AG04449 (cell line): ENCODE measurements at places on chromosomes 5 and 9.

DNA sequence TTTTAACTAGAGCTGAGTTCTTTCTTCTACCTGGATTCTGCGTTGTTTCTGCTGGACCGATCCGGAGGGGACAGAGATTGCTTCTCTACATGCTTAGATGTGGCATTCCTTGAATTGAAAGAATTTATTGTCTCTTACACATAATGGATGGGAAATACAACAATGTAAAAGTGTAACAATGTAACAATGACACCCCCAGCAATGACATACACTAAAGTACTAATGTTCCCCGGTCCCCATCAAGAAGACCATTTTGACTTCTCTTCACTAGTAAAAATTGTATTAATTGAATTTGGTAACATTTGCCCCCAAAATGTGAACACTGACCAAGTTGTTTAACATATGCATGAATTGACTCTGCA is 760.2 kb downstream of the TAF11L14 start:
- DNase-seq = no peak

DNA sequence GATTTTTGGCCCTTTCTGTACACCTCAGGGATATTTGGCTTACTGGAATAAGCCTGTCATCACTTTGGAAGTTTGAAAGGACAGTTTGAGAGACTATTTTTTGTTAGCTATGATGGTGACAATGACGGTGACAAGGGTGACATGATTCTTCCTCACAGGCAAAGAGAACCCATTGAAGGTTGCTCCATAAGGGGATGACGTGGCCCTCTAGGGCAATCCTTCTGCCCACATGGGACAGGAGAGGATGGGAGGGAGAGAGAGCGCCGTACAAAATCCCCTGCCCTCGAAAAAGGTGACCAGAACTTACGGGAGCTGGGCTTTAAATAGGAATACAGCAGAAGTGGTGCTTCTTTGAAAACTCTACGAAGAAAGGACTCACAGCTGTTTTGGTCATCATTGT is 22.6 kb downstream of the HRH2 start:
- no peak for DNase-seq

GRCh38 chr9:112487008-112487798 is 576 bp downstream of the KIAA1958 start:
- no peak for DNase-seq

GRCh38 chr9:111662576-111663300 is 1.3 kb downstream of the GNG10 start:
- DNase-seq = no peak

DNA sequence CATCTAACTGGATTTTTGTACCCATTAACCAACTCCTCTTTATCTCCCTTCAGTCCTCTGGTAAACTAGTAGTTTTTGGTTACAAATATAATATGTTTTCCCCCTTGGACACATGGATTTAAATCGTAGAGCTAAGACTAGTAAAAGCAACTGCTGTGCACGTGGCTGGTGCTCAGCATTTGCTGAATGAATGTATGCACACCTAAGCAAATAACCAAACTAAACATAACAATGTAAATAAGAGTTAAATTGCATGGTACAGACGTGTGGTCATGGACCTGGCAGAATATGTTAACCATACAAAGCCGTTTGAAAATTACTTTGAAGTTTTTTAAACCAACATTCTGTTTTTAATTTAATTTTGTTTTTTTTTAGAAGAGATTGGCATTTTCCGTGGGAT is 65.2 kb upstream of the FYB1 start:
- no peak for DNase-seq

- no peak for DNase-seq
Observed at GRCh38 chr9:21961569-21961968, 32.6 kb downstream of the CDKN2A start.

- no peak for DNase-seq
Observed at GRCh38 chr5:34854459-34855174, 15.7 kb downstream of the TTC23L start.

DNA sequence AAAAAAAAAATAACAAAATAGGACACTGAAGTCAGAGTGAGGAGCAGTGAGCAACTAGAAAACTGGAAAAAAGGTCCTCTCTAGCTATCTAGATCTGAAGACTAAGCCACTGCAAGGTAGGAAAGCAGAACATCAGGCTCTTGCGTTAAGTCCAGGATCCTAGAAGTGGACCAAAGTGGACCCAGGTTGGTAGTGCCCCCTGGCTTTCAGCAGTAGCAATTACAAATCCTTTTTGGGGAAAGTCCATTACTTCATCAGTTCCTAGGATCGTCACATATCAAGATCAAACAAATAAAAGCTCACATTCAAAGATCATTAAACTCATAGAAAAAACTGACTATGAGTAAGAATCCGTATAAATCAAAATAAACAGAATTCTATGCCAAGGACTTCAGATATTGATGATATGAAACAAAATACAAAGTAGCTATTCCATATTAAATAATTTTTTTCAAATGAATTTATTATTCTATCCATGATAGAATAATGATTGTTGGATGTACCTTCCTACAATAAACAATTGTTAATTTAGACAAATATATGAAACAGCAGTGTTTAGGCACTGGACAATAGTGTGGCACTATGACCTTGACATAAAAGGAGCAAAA is 6.5 kb upstream of the RICTOR start:
- DNase-seq = no peak

- DNase-seq = no peak
Observed at GRCh38 chr5:147532156-147532555, 22.3 kb upstream of the DPYSL3 start.

DNA sequence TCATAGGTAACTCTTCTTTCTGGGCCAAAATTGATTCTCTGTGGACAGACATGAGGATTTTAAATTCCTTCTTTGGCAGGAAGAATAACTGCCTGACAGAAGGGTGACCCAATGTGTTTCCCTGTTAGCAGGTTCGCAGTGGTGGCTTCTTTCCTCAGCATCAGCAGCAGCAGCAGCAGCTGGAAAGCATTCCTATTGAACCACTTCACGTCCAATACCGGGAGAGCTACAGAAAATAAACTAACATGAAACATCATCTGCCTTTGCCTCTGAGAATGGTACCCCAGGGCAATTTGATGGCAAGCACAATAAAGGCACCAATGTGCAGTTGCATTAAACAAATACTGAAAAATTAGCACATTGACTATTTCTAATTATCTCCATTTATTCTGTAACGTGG is 214.5 kb downstream of the TMEM167A start:
- DNase-seq = no peak

- no peak for DNase-seq
Observed at GRCh38 chr5:180865981-180866695, 5.1 kb upstream of the ZFP62 start.

DNA sequence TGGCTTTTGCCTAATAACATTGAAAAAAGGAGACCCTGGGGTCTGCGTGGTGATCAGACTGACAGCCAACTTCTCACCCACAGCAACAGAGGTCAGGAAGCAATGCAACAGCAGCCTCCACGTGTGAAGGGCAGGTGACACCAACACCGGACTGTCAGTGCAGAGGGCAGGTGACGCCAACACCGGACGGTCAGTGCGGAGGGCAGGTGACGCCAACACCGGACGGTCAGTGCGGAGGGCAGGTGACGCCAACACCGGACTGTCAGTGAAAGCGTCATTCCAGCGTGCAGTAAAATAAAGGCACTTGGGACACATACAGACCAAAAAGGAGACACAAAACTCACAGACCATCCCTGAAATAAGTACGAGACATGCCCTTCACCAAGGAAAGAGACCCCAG is 37.2 kb upstream of the CEP72 start:
- DNase-seq = no peak
